ENCODE measurements at places on chromosomes 3 and 15.

GRCh38 chr3:48503401-48504050 is 448 bp downstream of the SHISA5 start:
- DNase-seq = no peak

DNA sequence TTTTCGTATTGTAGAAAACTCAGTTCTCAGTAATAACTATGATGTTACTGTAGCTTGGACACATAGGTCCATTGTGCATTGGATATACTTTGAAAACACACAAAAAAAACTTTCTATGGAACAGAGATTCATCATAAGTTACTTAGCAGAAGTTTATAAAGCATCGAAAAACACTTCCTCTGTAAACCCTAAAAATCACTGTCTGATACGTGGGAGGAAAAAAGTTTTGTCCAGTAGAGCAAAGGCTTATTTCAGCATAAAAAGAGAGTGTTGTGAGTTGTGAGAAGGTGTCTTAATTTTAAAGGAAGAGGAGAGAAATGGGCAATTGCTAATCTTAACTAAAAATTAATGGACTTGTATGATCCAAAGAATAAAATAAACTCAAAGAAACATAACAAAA is 64.8 kb downstream of the OSTN start:
- DNase-seq = no peak

GRCh38 chr15:93317772-93318171 is 228.8 kb upstream of the RGMA start:
- no peak for DNase-seq

GRCh38 chr3:139640456-139640855 is 37.3 kb downstream of the NMNAT3 start:
- no peak for DNase-seq

GRCh38 chr15:69988541-69989225 is 109.0 kb downstream of the TLE3 start:
- no peak for DNase-seq

GRCh38 chr3:131036200-131036816 is 9.6 kb downstream of the NEK11 start:
- no peak for DNase-seq

GRCh38 chr3:3280396-3280795 is 100.9 kb upstream of the CRBN start:
- DNase-seq = no peak

DNA sequence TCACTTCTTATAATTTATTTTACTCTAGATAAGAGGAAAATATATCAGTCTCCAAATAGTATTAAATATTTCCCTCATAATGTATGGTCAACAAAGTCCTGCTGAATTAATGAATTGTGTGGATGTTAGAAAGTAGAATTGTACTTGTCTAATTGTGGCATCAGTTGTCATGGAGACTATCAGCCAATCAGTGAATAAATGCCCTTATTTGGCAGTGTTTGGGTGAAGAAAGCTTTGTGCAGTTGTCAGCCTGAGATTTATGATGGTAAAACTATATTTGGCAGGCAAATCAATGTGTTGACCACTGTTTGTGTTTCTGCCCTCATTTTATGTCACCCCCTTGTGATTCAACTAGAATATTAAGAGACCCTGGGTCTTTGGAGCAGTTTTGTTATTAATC is 293.6 kb upstream of the MDFIC2 start:
- DNase-seq = no peak

- no peak for DNase-seq
Observed at GRCh38 chr3:153596401-153596800, 434.4 kb downstream of the RAP2B start.

DNA sequence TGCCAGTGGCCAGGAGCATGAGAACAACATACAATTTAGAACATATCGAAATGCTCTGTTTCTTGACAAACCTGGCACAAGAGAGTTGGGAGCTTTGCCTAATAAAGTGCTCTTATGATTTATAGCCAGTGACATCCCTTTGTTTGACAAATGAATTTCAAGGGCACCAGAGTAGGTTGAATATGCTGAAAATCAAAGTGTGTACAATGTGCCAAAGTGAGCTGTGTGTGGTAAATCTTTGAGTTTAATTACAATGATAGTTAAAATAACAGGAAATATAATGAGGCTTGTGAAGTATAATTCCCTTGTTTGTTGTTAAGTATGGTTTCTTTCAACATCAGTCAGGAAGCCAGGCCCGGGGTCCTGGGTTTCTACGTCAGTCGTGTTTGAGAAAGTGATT is 211.9 kb downstream of the EBLN2 start:
- no peak for DNase-seq

DNA sequence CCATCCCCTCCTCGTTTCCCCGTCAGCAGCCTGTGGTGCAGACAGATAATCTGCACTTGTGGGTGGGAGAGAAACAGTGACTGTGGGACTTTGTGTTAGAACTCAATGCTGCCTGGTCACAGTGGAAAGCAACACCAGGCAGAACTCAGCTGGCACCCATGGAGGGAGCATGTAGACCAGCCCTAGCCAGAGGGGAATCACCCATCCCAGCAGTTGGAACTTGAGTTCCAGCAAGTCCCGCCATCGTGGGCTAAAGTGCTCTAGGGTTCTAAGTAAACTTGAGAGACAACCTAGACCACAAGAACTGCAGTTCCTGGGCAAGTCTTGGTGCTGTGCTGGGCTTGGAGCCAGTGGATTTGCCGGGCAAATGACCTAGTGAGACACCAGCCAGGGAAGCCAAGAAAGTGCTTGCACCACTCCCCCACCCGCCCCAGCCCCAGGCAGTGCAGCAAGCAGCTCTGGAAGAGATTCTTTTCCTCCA is 24.4 kb downstream of the ISG20 start:
- no peak for DNase-seq

DNA sequence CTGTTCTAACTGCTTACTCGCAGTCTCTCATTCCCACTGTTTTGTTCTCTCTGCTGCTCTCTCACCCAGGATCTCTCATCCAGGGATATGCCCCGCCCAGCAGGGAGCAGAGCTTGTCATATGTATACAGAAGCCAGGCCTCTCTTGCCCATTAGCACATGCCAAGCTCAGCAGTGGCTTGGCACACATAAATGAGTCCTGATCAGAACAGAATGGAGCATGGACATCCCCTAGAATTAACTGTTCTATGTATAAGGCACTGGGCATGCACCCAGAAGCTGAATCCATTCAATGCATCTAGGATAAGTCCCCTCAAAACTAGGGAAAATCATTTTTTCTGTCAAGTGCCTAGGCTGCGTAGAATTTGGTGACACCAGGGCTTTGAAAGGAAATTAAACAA is 61.6 kb downstream of the IGSF11 start:
- peak; percentile 50 for DNase-seq

DNA sequence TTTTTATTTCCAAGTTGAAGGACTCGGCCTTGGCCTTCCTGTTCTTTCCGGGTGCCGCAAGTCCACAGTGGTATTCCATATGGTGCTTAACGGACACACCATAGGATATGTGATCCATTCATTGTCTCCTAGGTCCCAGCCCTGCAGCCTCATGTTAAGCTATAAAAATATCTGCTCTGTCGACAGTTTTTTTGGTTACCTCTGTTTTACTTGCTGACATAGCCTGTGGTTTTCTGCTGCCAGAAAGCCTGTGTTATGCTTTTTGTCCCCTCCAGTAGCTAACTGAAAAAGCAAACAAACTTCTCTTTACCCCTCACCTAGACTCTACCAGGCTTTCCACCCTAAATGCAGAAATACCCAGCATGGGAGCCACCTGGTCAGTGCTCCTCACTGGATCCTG is 5.3 kb downstream of the INAFM2 start:
- no peak for DNase-seq

DNA sequence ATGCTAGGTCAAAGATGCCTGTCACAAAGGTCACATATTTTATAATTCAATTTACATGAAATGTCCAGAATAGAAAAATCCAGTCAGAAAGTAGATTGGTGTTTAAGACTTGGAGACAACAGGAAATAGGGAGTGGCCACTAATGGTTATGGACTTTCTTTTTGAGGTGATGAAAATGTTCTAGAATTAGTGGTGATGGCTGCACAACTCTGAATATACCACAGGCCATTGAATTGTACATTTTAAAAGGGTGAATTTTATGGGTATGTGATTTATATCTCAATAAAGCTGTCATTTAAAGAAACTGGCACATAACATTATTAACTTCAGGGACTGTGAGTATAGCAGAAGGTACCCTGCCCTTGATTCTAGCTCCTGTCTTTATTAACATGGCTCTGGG is 15.8 kb downstream of the SPG11 start:
- DNase-seq = no peak

DNA sequence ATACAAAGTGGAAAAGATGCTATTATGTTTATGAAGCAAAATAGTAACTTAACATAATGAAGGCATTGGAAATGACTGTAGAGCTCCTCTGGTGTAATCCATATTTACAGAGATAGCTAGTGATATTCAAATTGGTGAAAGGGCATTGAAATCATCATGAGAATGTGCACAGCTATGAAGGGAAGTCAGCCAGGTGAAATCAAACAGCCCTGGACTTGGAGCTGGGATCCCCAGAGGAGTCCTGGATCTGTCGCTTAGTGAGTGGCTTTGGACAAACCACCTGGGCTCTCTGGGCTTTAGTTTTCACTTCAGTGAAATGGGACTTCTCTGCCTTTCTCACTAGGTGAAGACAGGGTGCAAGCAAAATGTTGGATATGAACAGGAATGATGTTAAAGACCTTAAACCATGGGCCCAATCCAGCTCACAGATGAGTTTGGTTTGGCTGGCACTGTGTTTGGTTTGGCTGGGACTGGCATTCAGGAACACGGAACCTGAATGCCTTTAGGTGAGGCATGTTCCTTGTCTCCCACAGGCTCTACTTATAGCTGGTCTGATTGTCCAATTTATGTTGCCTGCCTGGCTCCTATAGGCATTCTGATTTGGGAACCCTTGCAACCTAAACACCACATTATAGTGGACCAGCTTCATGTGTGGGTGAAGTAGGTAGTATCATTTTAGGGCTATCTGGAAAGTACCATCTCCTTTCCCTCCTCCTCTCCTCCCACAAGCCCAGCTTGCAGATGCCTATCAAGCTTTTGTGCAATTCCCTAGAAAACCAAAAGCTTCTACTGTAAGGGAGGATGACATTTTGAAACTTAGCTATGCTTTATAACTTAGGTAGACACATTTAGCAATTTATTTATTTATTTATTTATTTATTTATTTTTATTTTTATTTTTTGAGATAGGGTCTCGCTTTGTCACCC is 110.6 kb upstream of the TNFAIP8L3 start:
- DNase-seq = no peak

DNA sequence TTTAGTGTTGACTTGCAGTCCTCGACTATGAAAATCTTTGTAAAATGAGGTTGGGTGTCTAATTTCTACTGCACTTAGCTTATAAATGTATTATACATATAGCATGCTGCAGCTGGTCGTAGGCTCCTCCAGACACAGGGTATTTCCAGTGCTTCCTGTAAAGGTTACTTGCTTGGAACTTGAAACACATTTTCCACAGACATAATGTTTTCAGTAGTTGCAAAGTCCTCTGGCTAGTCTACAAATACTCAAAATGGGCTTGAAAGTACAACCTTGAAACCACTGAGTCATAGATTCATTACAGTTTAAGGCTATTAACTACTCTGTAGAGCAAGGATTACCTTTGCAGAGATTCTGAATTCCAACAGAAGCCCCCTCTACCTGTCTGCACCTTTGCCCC is 464.1 kb downstream of the RAP2B start:
- DNase-seq = no peak

DNA sequence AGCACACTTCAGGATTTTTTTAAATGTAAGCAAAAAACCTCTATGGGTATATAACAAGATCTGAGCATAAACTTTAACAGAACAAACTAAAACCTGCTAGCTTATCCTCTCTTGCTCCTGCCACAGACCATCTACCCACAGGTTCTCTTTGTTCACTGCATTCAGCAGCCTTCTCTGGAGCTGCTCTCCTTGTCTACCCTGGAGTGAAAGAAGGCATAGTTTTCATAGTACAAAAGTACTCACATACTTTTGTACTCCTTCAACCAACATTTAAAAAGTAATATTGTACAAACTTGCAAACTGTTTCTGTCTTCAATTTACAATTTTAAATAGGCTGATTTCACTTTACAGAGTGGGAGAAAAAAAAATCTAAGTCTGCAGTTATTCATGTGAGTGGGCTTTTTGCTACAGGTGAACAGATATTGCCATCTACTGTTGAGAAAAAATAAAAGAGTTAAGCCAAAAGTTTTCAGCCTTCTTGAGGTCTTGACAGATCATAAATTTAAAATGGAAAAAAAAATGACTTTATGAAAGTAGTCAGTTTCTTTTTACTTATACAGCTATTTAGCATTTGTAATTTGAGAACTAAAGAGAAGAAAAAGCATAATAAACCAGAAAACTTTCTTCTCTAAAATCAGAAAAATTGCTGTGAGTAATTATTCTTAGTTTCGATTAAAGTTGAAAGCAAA is 20.4 kb downstream of the TERC start:
- no peak for DNase-seq

GRCh38 chr3:120022729-120023128 is 71.5 kb downstream of the GSK3B start:
- no peak for DNase-seq

DNA sequence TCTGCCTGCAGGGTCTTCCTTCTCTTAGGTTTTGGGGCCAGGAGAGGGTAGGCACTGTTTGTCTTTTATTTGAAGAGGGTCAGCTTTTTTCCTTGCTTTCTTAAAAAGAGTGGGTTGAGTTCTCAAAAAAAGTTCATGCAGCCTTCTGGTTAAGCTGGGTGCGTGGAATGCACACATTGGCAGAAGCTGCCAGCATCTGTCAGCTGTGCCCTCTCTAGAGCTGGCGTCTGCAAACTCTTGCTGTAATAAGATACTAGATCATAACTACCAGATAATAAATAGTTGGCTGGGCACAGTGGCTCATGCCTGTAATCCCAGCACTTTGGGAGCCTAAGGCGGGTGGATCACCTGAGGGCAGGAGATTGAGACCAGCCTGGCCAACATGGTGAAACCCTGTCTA is 373.4 kb downstream of the OCA2 start:
- no peak for DNase-seq

DNA sequence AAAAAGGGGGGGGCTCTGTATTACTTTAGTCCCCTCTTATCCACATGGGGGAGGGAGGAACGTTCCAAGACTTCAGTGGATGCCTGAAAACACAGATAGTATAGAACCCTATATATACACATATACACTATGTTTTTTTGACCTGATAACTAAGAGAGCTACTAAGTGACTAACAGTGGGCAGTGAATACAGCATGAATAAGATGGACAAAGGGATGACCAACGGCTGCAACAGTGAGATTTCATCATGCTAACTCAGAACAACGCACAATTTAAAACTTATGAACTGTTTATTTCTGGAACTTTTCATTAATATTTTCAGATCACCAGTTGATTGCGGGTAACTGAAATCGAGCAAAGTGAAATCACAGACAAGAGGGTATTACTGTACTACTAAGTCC is 7.3 kb downstream of the DCUN1D1 start:
- DNase-seq = no peak
